Stimulated activated CD8-positive, alpha-beta memory T cell treated with anti-CD3 and anti-CD28 coated beads, Interleukin-12 subunit alpha, Interleukin-12 subunit beta, amount 100 ng/mL, for 1 hour (primary cell): ENCODE measurements at places on chromosomes 7 and 10.

DNA sequence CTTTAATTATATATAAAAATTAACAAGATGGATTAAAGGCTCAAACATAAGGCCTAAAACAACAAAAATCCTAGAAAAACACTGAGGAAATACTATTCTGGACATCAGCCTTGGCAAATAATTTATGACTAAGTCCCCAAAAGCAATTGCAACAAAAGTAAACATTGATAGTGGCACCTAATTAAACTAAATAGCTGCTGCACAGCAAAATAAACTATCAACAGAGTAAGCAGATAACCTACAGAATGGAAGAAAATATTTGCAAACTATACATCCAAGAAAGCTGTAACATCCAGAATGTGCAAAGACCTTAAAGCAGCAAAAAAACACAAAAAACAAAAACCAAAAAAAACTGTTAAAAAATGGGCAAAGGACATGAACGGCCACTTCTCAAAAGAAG, 384.0 kb upstream of the SEMA3D start:
- no peak for DNase-seq

GRCh38 chr7:158789842-158790241, 39.5 kb downstream of the ESYT2 start:
- DNase-seq = no peak

- DNase-seq = no peak
Measured at GRCh38 chr10:99709480-99710229, 22.3 kb downstream of the COX15 start.

GRCh38 chr10:101263150-101263752, 34.0 kb upstream of the LBX1 start:
- DNase-seq = no peak

GRCh38 chr7:36348256-36348655, 41.4 kb upstream of the ANLN start:
- no peak for DNase-seq

DNA sequence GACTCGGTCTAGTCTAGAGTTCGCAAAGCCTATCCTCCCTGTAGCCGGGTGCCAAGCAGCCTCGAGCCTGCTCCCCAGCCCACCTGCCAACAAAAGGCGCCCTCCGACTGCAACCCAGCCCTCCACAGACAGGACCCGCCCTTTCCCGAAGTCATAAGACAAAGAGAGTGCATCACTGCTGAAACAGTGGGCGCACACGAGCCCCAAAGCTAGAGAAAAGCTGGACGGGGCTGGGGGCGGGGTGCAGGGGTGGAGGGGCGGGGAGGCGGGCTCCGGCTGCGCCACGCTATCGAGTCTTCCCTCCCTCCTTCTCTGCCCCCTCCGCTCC, 622 bp upstream of the COL1A2 start:
- DNase-seq = no peak
